ENCODE measurements at places on chromosomes 16 and 17.

- no peak for DNase-seq
These were observed 37.0 kb downstream of the MARF1 start for GRCh38 chr16:15605839-15606517.

GRCh38 chr16:20846030-20846429 lies 39.7 kb downstream of the REXO5 start:
- DNase-seq: no peak

DNA sequence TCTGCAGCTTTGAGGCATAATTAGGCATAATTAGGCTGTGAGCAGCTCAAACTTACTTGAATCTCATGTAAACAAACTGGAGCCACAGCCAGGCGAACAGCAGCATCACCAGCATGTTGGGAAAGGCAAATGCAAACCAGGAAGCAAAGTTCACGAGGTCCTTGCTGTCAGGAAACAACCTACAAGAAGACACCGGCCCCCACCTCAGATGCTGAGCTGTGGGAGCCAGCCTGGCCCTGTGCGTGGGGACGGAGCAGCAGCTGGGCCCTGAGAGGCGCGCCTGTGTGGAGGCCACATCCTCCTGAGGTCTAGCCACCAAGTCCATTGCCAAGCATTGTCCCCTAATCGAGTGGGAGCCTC lies 12.2 kb downstream of the SLC13A5 start:
- DNase-seq: no peak

DNA sequence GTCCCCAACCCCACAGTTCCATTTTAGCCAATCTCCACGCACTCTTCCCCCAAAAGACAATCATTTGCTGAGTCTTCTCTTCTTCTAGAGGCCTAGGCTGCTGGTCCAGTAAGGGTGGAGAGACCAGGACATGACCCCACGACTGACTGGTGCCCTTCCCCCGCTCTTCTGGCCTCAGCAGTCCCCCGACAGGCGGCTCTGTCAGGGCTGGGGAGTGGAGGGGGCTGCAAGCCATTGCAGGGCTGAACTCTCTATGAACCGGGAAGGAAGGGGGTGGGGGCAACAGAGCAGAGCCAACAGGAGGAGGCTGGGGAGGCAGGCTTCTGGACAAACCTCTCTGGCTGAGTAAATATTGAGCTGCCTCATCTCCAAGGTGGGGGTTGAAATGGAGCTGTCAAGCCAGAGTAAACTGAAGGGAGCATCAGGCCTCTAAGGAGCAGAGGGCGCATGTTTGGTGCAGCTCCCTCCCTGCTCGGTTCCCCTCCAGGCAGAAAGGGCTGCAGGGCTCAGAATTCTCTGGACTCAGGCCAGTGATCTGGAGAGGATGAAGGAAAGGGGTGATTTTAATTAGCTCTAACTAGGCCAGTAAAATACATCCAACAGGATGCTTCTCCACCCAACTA lies 8.7 kb downstream of the HOXB1 start:
- DNase-seq: no peak

Measured in stimulated activated CD8-positive, alpha-beta memory T cell treated with anti-CD3 and anti-CD28 coated beads, Interleukin-7, amount 100 ng/mL, for 1 hour (primary cell).